ENCODE measurements at places on chromosomes 1 and 21.

DNA sequence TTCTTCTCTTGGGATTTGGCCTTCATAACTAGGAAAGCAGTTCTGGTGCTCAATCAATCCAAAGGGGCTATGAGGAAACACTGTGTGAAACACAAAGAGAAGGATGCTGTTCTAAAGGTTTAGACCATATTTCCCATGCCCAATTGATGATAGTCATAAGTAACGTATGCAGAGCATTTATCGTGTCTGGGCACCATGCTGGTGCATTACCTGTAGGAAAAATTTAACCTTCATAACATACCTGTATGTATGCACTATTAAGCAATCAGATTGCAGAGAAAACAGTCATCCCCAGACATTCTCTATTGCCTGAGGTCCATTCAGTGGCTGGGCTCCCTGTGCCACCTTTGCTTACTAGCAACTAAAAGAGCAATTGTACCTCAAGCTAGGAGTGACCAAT, 381.4 kb downstream of the PLPP3 start:
- DNase-seq, result no peak

DNA sequence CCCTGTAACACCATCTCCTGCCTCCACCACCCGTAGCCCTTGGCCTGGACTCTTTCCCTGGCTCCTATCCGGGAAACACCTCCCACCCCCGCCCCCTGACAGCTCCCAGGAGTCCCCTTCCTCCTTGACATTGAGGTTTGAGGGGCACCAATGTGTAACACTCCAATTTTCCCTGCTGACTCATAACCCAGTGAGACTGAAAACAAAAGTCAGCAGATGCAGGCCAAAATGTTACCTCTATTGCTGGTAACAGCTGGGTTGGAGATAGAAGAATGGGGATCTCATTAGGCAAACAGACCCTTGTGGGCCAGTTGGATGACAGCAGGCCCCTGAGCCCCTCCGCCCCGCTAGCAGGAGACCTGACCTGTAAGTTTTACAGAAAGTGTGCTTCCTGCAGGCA, 237.2 kb downstream of the KAZN start:
- no peak for DNase-seq

GRCh38 chr1:44553127-44553758, 121.0 kb downstream of the TMEM53 start:
- DNase-seq, result no peak

DNA sequence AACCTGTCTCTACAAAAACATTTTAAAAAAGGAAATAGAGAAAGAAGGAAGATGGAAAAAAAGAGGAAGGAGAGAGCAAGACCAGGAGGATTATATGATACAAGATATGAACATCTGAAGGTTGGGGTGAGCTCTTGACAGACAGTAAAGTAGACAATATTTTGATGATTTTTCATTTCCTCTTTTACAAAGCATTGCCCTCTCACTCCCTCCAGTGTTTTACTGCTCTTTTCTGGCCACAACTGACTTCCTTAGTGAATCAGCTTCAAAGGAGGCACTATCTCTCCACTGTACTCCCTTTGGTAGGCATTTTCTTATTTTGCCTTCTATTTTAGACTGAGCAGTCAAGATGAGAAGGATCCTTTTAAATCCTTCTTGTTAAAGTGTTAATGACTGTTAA, 296.7 kb downstream of the KCTD3 start:
- no peak for DNase-seq

- no peak for DNase-seq
These were observed 566 bp upstream of the ALG6 start for GRCh38 chr1:63366908-63367214.

- DNase-seq, result no peak
These were observed 18.1 kb downstream of the SLC45A3 start for GRCh38 chr1:205662135-205662738.

GRCh38 chr1:214271174-214271858, 9.6 kb upstream of the SMYD2 start:
- DNase-seq, result no peak

GRCh38 chr1:15799004-15799867, 8.2 kb downstream of the UQCRHL start:
- DNase-seq, result no peak

GRCh38 chr1:6287431-6287886, 26.6 kb upstream of the GPR153 start:
- DNase-seq, result no peak

DNA sequence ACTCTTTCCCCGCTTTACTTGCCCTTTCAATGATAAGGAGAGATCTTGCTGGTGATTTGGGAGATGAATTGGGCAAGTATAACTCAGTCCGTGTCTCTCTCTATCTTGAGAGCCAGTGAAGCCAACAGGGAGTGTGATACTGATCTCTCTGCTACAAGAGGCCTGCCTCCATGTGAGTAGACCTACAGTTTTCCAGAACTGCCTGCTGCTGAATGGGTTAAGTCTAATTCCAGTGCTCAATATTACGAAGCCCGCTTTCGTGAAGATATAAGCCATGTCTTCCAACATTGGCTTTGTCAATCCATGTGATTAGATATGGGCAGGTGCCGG, 92.6 kb downstream of the ADCY10 start:
- DNase-seq, result no peak

- DNase-seq, result no peak
These were observed 4.0 kb downstream of the SMAP2 start for GRCh38 chr1:40377512-40377911.

- no peak for DNase-seq
These were observed 3.6 kb downstream of the PFKFB2 start for GRCh38 chr1:207056673-207057072.

DNA sequence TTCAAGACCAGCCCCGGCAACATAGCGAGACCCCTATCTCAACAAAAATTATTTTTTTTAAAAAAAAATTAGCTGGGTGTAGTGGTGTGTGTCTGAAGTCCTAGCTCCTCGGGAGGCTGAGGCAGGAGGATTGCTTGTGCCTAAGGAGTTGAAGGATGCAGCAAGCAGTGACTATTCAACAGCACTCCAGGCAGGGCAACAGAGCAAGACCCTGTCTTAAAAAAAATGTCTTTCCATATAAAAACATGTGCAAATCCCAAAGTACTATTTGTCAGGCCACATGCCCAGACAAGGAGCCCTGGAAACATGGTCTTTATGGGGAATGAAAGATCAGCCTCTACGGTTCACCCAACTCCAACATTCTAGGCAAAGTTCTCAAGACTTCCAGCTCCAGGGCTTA, 13.3 kb downstream of the IFFO2 start:
- DNase-seq, result no peak
